ENCODE measurements at places on chromosomes 6 and 20.

DNA sequence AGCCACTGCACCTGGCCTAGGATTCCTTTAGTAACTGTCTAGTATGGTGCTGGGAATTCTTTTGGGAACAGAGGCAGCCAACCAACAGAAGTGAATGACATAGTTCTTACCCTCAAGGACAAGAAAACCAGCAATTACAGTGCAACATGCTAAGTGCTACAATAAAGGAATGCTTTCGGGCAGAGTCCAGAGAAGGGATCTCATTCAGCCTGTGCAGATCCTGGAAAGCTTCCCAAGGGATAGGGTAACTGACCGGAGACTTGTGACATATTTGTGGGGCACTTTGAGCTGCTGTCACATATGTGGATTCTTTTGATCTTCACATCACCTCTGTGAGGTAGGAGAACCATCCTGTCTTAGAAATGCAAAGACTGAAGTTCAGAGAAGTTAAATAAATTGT is 46.8 kb downstream of the C6orf15 start:
- DNase-seq = no peak

DNA sequence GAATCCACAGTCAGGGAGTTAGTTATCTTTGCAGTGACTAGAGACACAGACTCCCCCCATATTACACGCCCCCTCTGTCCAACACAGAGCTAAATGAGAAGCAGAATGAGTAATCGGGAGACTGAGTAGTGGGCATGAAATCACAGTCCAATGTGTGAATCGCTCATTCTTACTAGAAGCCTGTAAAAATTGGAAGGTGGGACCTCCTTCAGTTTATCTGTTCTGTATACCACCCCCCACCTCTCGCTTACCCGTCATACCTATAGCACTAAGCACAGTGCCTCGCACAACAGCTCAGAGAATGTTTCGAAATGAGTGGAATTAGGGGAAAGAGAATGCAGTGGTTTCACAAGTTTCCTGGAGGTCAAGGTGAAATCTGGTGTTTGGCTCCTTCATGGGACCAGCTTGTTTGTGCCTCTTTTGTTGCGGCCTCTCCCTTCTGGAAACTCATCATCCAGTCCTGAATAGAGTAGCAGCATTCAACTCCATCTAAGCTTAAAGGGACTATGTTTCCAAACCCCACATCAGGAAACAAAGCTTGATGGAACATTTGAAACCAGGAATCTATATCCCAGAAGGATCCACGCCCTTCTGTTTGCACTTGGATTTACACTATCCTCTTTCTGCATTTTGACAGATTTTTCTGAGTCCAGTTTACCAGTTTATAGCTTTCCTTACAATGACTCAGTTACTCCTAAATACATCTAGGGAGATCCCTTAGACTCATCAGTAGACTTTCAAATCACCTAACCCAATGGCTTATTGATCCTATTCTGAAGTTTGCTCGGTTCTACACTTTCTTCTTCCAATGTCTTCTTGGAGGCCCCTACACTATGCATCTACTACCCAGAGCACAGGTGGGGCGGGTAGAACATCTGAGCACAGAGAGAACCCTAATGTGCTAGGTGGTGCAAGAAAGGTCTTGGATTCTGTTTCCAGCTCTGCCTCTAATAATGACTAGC is 59.2 kb upstream of the PIM1 start:
- DNase-seq = no peak

- DNase-seq = no peak
Measured at GRCh38 chr6:56484669-56485068, 158.0 kb downstream of the DST start.

DNA sequence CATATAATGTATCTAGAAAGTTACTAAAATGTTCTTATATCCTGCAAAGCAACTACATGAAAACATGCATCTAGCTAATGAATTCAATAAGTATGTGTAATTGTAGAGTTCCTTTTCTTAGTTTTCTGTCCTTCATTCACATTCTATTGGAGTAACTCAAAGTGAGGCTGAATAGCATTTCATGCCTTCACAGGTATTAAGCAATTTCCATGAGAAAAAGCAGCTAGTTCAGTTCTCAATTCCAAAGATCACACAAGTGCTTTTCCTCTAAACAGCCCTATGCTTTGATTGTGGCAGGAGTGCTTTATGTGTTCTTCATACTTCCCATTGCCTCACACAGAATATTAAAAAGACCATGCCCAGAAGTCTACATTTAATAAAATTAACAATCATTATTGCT is 274.9 kb downstream of the RFPL4B start:
- DNase-seq = no peak

DNA sequence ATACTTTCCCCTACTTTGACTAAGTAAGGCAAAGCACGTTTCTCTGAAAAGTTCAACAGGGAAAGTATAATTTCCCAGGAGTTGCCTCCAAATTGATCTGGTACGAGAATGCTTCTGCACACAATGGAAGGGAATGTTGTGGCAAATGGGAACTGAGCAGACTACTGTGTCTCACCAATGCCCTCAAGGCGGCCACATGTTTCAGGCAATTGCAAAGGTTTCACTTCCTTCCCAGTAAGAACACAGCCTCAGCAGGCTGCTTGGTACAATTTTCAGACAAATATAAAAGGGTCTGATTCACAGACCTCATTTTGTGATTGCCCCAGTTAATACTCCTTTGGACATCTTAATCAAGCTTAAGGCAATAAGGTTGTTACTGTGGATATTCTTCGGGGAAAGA is 71.2 kb downstream of the KIAA0319 start:
- peak; percentile 18 for DNase-seq

GRCh38 chr20:36856195-36856594 is 19.7 kb upstream of the TLDC2 start:
- DNase-seq = no peak

GRCh38 chr6:43949551-43949991 is 177.7 kb downstream of the MRPL14 start:
- DNase-seq = no peak

DNA sequence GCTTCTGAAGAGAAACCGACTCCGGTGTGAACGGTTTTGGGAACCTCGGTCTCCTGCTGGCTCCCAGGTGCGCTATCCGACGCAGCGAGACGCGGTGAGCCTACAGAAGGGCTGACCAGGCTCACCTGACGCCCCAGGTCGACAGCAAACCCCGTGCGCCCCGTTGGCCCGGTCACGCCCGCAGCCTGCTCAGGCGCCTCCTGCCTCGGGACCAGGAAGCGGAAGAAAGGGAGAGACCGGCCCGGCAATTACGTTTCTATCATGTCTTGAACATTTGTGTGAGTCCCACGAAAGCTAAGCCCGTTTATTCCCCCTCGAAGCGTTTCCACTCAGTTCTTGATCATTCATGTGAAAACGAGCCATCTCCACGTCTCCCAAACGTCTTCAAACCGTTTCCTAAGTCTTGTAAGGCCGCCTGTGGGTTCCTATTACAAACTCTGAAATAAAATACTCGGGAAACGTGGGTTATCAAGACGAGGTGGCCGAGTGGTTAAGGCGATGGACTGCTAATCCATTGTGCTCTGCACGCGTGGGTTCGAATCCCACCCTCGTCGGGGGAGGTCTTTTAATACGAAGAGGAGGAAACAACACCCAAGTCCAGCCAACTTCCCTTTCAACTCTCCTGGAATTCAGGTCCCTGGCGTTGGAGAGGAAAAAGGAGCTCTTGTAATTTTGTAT is 150.5 kb upstream of the PRSS16 start:
- peak; percentile 3 for DNase-seq

- no peak for DNase-seq
Measured at GRCh38 chr20:61967300-61967699, 98.4 kb downstream of the TAF4 start.

GRCh38 chr6:116217069-116217468 is 36.8 kb downstream of the TSPYL4 start:
- DNase-seq = no peak

GRCh38 chr6:116385459-116385802 is 14.7 kb downstream of the DSE start:
- DNase-seq = peak; percentile 11

- DNase-seq = no peak
Measured at GRCh38 chr20:40798066-40798465, 109.0 kb upstream of the MAFB start.

DNA sequence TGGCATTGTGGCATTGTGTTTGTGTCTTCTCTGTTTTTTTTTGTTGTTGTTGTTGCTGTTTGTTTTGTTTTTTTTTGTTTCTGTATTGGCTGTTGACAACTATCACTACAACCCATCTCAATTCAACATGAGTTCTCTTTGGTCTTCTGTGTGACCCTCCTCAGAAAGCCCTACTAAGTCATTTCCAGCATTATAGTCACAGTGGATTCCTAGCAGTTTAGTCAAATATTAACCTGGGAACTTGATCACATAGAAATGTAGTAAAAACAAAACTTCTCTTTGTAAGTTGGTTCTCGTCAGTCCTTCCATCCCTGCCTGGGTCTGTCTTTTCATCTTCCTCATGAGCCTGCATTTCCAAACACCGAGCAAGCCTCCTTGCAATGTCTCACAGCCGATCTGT is 16.8 kb downstream of the SLC17A2 start:
- DNase-seq = no peak

- DNase-seq = no peak
Measured at GRCh38 chr6:63788569-63788968, 153.0 kb downstream of the PHF3 start.

DNA sequence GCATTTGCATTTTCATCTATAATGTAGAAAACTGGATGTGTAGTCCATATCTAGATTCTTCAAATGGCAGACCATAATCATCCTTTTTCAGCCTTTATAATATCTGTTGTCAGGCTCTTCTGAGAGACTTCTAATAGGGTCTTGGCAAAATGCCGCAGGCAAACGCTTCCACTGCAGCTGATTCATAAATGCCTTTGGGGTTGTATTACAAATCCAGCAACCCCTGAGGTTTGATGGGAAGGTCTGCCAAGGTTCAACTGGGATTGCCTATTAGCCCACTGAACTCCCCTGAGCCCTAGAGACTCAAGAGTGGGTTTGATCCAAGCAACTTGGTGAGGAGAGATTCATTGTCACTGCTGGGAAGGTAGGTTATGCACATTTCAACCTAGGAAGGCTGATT is 365.2 kb upstream of the POU3F2 start:
- no peak for DNase-seq

DNA sequence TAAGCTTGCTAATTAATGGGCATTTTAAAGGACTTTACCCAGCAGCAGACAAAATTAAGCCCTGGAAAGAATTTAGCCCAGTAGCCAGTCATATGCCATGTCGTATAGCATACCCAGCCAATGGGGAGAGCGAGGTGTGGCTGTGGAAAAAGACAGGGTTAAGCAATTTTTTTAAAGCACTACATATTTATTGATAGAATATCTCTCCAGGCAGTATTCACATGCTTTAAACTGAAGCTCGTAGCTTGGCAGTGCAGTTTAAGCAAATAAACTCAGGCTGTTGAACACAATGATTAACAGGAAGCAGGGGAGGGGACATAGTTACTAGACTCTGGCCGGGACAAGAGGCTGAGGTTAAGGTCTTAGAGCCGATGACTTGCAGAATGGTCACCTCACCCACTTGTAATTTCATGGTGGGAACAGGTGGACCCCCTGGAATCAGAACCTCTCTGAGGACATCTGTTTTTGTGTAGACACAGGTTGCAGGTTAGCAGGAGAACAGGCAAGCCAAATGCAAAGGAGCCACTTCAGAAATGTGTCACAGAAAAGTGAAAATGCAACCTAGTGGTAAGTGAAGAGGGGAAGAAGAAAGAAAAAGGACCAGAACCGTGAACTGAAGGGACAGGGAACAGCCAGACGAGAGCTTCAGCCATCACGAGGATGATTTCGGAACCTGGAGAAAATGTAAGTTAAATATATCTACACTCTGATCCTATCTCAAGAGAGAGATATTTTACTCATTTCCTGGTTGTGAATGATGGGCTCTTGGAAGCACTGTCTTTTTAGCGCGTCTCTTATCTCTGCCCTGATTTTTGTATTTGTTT is 7.2 kb downstream of the GCNT2 start:
- no peak for DNase-seq

DNA sequence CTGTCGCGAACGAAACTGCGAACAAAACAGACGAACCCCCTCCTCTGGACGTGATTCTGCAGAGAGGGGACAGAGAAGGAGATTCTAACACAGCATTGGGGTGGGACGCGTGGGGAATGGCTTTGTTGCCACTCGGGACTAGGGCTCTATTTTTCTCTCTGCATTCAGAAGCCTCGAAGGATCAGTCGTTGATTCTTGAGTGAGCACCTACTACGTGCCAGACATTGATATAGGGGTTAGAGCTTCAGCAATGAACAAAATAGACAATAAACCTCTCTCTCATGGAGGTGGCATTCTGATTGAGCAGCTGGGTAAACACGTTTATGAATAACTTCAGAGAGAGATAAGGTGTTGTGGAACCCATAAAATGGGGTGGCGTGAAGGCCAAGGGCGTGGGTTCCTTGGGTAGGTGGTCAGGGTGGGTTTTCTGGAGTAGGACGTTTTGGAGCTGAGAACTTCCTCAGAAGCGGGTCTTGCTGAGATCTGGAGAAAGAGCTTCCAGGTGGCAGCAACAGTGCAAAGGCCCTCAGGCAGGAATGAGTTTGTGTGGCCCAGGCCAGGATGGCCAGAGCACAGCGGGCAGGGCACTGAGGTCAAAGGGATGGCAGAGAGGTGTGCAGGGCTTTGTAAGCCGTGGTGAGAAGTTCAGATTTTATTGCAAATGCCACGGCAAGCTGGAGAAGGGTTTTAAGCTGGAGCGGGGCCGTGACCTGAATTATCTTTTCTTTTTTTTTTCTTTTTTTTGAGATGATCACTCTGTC is 884 bp downstream of the SLC2A10 start:
- no peak for DNase-seq

GRCh38 chr20:42792052-42792451 is 397.7 kb downstream of the PTPRT start:
- no peak for DNase-seq

GRCh38 chr6:44203955-44204354 is 12.8 kb upstream of the MYMX start:
- no peak for DNase-seq

DNA sequence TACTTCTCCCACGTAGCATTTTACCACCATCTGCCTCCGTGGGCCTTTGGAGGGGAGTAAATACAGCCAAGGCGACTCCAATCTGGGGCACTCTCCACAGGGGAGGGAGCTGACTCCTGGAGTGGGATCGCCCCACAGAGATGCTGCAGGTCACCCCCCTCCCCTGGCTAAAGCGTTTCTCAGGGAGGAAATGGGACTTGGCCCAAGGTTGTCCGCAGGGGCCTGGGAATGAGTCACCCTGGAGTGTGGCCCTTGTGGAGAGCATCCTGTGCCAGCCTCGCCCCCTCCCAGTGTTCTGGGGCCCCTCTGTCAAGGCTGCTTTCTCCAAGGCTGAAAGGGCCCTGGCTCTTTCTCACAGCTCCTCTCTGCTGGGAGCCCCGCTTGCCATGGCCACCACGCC is 84.5 kb upstream of the QKI start:
- DNase-seq = no peak

- DNase-seq = peak; percentile 9
Measured at GRCh38 chr20:884983-885952, 30.9 kb downstream of the ANGPT4 start.

GRCh38 chr20:11277170-11277569 is 603.4 kb upstream of the JAG1 start:
- no peak for DNase-seq

GRCh38 chr6:5287205-5287965 is 26.1 kb downstream of the FARS2 start:
- no peak for DNase-seq

GRCh38 chr6:44094403-44095242 is 32.6 kb downstream of the MRPL14 start:
- no peak for DNase-seq

GRCh38 chr6:57207141-57207540 is 15.0 kb downstream of the RAB23 start:
- DNase-seq = no peak

- no peak for DNase-seq
Measured at GRCh38 chr20:33062105-33062824, 8.6 kb downstream of the BPIFB3 start.
